ENCODE measurements at places on chromosomes 16 and 17.

DNA sequence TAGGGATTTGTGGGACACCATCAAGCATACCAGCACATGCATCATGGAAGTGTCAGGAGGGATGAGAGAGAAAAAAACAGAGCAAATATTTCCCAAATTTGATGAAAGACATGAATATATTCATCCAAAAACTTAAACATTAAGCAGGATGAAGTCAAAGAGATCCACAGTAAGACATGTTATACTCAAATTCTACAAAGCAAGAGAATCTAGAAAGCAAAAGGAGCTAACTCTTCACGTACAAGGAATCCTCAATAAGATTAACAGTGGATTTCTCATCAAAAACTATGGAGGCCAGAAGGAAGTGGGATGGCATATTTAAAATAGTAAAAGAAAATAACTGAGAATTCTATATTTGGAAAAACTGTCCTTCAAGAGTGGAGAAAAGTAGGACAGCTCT, 374.8 kb downstream of the ZFHX3 start:
- DNase-seq, result no peak

GRCh38 chr17:38420518-38420917, 7.7 kb upstream of the ARHGAP23 start:
- DNase-seq, result no peak

DNA sequence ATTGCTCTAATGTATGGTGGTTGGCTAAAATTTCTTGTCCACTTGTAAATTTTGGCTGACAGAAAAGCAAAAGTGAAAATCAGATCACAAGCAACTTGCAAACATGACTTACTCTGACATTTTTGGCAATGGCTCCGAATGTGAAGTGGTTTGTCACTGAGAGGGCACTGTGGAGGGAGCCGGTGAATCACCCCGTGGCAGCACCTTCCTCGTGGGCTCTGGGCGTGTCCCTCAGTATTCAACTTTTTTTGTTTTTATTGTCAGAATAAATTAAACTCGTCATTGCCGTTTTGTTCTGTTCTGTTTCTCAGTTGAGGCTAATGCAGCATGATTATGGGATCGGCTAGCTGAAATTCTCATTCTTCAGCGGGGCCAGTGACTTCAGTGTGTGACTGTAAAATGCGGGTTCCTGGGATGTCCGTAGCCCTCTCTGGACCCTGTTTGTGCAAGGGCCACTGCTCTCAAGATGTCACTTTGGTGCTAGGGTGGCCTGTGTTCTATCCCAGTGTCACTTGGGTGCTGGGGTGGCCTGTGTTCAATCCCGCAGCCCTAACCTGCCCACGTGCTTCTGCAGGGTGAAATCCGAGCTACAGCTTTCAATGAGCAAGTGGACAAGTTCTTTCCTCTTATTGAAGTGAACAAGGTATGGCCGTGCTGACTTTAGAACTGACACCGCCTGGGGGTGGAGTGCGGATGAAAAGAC, 48.8 kb downstream of the RPA1 start:
- DNase-seq, result no peak

DNA sequence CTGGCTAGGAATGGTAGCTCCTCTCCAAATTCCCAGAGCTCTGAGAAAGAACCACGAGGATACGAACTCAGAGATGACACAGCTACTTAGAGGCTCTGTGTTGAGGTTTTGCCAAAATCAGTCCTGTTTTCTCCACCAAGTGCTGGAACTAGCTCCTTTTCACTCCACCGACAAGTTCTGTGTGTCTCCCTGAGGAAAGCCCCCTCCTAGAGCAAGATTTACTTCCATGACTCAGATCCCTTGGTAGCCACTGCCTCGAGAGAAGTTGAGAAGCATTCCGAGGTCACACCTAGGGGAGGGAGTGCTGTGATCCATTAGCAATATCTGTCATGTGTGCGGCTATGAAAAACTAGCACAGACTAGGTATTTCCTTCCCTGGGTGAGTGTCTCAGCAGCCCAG, 30.6 kb downstream of the IL21R start:
- DNase-seq, result no peak

DNA sequence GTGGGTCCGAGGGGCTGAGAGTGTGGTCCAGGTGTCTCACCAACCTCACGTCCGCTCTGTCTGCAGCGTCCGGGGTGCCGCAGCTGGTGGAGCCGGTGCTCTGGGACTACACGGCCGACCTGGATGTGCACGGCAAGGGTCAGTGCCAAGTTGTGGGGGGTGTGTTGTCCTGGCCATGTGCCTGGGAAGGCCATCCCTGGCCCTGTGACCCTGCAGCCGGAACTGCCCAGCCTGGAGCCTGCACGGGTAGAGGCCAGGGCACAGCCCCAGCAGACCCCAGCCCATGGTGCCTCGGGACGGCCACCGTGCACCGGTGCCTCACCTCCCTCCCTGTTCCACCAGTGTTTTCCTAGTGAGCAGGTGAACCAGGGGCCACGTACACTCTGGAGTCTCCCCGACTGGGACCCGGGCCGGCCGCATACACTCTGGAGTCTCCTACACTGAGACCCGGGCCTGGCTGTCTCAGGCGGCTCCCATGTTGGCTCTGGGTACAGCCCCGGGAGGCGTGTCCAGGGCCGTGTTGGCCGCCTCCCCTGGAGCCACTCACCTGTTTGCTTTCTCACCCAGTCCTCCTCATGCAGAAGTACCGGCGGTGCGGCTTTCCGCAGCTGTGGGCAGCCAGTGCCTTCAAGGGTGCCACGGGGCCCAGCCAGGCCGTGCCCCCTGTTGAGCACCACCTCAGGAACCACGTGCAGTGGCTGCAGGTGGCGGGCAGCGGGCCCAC, 13.8 kb downstream of the CYBC1 start:
- no peak for DNase-seq

GRCh38 chr16:9279291-9280068, 188.0 kb downstream of the HAPSTR1 start:
- no peak for DNase-seq

Data from CD4-positive, alpha-beta T cell treated with Interferon alpha-2 for 1 hour (primary cell).